ENCODE measurements at places on chromosomes 1 and 21.

GRCh38 chr1:79074975-79075374 is 68.4 kb upstream of the ADGRL4 start:
- DNase-seq = no peak

- DNase-seq = no peak
These were observed 26.2 kb upstream of the TADA1 start for GRCh38 chr1:166902279-166902678.

- DNase-seq = no peak
These were observed 10.5 kb downstream of the ATP5IF1 start for GRCh38 chr1:28246427-28246832.

DNA sequence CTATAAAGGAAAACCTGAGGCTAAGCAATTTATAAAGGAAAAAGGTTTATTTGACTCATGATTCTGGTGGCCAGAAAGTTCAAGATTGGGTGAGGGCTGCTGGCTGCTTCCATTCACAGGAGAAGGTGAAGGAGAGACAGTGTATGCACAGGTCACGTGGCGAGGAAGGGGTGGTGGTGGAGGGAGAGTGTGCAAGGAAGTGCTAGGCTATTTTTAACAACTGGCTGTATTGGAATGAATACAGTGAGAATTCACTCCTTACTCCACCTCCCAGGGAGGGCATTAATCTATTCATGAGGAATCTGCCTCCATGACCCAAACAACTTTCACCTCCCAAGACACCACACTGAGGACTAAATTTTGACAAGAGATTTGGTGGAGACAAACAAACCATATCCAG is 51.0 kb downstream of the SYDE2 start:
- DNase-seq = no peak

DNA sequence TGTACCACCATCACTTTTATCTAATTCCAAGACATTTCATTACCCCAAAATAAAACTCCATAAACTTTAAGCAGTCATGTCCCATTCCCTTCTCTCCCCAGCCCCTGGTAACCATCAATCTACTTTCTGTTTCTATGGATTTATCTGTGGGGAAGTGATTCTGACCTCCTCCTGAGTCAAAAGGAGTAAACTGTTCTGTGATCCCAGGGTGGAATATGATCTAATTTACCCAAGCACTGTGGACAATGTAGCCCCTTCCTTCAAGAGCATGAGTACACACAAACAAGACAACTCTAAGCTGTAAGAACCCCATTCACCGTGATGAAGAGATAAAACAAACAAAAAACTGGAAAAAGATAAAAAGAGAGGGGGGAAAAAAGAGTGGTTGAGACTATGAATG is 77.9 kb downstream of the PLPP3 start:
- no peak for DNase-seq

DNA sequence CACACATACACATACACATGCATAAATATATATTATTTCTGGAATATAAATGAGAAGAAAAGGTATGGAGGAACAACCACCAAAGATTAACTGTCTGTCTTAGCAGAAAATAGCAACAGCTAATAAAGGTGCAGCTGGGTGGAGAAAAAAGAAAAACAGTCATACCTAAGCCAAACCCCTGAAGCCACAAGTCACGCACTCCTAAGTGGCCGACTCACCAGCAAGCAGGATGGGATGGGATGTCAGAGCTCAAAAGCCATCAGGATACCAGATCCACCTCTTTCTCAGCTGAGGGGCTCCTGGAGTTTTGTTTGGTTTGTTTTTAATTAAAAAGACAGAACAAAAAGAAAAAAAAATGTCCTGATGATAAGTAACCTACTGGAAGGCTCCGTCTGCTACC is 64.7 kb upstream of the HIVEP3 start:
- DNase-seq = no peak

GRCh38 chr1:43256675-43257570 is 12.9 kb upstream of the TMEM125 start:
- peak; percentile 75 for DNase-seq

GRCh38 chr1:52842643-52843310 is at the start of gene ZYG11A:
ZYG11A (plus strand) TSS chr1:52842760; CDS start chr1:52842884, 124 bp downstream.
- DNase-seq = peak; percentile 79

GRCh38 chr1:30475201-30475600 is 248.2 kb downstream of the MATN1 start:
- no peak for DNase-seq

DNA sequence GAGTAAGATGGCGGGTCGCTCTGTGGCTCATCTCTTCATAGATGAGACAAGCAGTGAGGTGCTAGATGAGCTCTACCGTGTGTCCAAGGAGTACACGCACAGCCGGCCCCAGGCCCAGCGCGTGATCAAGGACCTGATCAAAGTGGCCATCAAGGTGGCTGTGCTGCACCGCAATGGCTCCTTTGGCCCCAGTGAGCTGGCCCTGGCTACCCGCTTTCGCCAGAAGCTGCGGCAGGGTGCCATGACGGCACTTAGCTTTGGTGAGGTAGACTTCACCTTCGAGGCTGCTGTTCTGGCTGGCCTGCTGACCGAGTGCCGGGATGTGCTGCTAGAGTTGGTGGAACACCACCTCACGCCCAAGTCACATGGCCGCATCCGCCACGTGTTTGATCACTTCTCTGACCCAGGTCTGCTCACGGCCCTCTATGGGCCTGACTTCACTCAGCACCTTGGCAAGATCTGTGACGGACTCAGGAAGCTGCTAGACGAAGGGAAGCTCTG is 2.4 kb downstream of the TNFAIP8L2 start:
- DNase-seq = no peak

- no peak for DNase-seq
These were observed 13.9 kb downstream of the COL8A2 start for GRCh38 chr1:36111151-36111550.

GRCh38 chr1:203462878-203463277 is 12.7 kb upstream of the PRELP start:
- no peak for DNase-seq

- no peak for DNase-seq
These were observed 931.6 kb downstream of the NCAM2 start for GRCh38 chr21:21929789-21930188.

GRCh38 chr21:42209801-42210479 is 9.0 kb upstream of the ABCG1 start:
- no peak for DNase-seq

- no peak for DNase-seq
These were observed 98.7 kb upstream of the RGS1 start for GRCh38 chr1:192476802-192477298.

Data from heart left ventricle (tissue), 16 donors.